ENCODE measurements at places on chromosomes 13 and 19. TPM values are rescaled to one million over a fixed set of nuclear protein-coding genes. Genes with fewer than 3 reads are reported as not detected.
A peak's percentile ranks its signal among the peaks of the same experiment; 100 is the strongest.

DNA sequence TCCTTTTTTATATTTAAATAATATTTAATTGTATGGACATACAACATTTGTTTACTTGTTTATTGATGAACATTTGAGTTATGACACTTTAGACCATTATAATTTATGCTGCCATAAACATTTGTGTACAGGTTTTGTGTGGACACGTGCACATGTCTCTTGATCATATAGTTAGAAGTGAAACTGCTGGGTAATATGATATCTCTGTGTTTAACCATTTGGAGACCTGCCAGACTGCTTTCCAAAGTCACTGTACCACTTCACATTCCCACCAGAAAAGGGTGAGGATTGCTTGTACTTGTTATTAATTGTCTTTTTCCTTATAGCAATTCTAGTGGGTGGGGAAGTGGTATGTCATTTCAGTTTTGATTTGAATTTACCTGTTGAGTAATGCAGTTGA lies 145.6 kb upstream of the KLHL1 start:
- no peaks in the 10 kb centered on the region for H3K36me3 ChIP-seq
- no peaks in the 10 kb centered on the region for H3K27me3 ChIP-seq
- H3K4me3 ChIP-seq: no peak overlapping the region
- DNase-seq: no peak
- no peak overlapping the region for H3K27ac ChIP-seq

- H3K4me1 ChIP-seq: peaks cover 6% of the 10 kb centered on the region
- peak; percentile 32 for DNase-seq
- H3K36me3 ChIP-seq: peaks cover 21% of the 10 kb centered on the region
- peak overlapping the region; percentile 26 for H3K27ac ChIP-seq
- peak overlapping the region; percentile 99 for H3K4me3 ChIP-seq
Observed at GRCh38 chr19:36686365-36687213, 823 bp upstream of the ZNF567 start.

GRCh38 chr19:32339988-32340874 lies 5.2 kb upstream of the ZNF507 start:
- H3K27me3 ChIP-seq: no peaks in the 10 kb centered on the region
- H3K4me3 ChIP-seq: no peak overlapping the region
- peak; percentile 65 for DNase-seq
- H3K4me1 ChIP-seq: 0 out of 2 replicates have a peak, but pooled peaks cover 4% of the 10 kb centered on the region
- no peak overlapping the region for H3K27ac ChIP-seq

GRCh38 chr13:105363261-105364190 lies 1171.9 kb downstream of the EFNB2 start:
- H3K27me3 ChIP-seq: no peaks in the 10 kb centered on the region
- H3K27ac ChIP-seq: no peak overlapping the region
- no peak overlapping the region for H3K4me3 ChIP-seq

DNA sequence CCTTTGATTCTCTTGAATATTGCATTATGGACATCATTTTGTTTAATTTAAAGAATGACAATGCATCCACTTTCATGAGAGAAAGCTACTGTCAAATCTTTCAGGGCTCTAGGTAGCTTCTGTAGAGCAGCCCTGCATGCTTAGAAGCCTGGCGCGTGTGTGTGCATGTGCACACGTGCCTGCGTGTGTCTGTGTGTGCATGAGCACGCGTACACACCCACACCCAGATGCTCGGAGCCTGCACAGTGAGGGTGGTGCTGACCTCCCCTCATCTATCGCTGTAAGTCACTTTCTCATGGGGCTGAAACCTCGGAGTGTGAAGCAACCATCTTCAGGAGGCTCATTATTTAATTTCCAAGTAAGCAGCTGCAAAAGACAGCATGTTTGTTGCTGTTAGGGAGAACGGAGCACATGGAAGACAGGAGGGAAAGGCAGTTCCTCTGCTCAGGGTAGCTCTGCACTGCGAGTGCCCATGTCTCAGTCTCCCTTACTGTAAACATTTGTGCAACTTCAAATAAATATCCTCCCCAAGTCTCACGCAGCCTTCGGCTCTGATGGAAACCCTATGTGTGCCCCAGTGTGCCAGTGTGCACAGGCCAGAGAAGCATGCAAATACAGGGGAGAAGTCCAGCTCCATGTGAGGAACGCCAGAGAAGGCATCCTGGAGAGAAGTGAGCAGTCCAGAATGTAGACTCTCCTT lies 22.8 kb downstream of the TSHZ3 start:
- peaks cover 8% of the 10 kb centered on the region for H3K4me1 ChIP-seq
- peaks cover 10% of the 10 kb centered on the region for H3K36me3 ChIP-seq
- no peaks in the 10 kb centered on the region for H3K27me3 ChIP-seq
- H3K27ac ChIP-seq: no peak overlapping the region

DNA sequence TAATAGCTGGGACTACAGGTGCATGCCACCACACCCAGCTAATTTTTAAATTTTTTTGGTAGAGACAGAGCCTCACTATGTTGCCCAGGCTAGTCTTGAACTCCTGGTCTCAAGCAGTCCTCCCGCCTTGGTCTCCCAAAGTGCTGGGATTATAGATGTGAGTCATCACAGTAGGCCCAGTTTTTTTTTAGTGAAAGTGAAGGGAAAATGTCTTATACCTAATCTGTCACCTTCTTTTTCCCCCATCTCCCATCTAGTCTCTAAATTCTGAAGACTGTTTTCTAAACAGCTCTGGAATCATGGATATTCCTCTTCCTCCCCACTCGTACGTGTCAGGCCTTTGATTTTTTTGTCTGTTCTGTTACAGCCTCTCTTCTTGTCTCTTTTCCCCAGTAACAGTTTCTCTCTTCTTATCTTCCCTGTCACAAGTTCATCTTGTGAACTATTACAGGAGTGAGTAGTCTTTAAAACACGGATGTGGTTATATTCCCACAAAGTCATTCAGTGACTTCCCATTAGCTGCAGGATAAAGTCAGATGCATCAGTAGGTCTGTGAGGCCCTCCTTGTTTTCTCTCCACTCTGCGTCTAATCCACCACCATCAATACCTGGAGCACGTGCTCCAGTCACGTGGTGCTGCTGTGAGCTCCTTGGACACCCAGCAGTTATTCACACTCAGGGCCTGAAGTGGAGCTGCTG lies 2.9 kb downstream of the CDC16 start:
- peaks cover 57% of the 10 kb centered on the region for H3K36me3 ChIP-seq
- no peak overlapping the region for H3K27ac ChIP-seq
- no peak overlapping the region for H3K4me3 ChIP-seq
- no peak for DNase-seq

GRCh38 chr13:65929436-65929835 lies 1300.7 kb downstream of the PCDH9 start:
- H3K27me3 ChIP-seq: no peaks in the 10 kb centered on the region
- H3K4me1 ChIP-seq: no peaks in the 10 kb centered on the region
- no peak overlapping the region for H3K4me3 ChIP-seq
- H3K27ac ChIP-seq: no peak overlapping the region
- H3K36me3 ChIP-seq: no peaks in the 10 kb centered on the region

DNA sequence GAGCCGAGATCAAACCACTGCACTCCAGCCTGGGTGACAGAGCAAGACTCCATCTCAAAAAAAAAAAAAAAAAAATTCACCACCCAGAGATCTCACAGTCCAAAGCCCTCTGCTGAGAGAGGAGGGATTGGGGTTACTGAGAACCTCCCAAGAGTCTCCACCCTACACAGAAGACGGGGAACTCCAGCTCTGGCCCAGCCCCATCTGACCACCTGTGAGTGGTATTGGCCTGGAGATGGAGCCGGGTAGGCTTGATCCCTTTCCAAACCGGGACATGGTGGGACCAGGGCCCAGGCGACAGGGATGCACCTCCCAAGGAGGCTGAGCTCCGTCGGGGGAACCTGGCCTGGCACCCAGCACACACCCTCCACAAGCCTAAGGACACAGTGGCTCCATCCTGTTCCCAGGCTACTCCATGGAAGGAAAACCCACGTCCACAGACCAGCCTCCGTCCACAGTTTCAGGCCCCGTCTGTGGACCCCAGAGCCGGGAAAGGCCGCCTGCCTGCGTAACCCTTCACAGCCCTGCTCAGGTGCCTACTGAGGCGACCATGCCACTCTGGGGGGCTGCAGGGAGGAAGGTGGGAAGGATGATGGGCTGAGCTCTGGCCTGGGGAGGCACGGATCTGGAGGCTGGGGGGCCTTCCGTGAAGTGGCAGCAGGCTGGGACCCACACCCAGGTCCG lies 1.8 kb downstream of the TMEM259 start:
- H3K27ac ChIP-seq: peak overlapping the region; percentile 85
- H3K27me3 ChIP-seq: no peaks in the 10 kb centered on the region
- no peaks in the 10 kb centered on the region for H3K36me3 ChIP-seq
- peaks cover 33% of the 10 kb centered on the region for H3K4me1 ChIP-seq
- H3K4me3 ChIP-seq: peak overlapping the region; percentile 85

The VSTM1 gene
- total RNA-seq: not detected

GRCh38 chr13:40668335-40668734 lies 1.9 kb upstream of the FOXO1 start:
- DNase-seq: peak; percentile 57
- H3K27ac ChIP-seq: no peak overlapping the region
- no peaks in the 10 kb centered on the region for H3K4me1 ChIP-seq
- H3K36me3 ChIP-seq: no peaks in the 10 kb centered on the region

GRCh38 chr13:87234981-87235380 lies 436.2 kb upstream of the SLITRK5 start:
- no peak overlapping the region for H3K4me3 ChIP-seq
- no peaks in the 10 kb centered on the region for H3K36me3 ChIP-seq
- H3K27ac ChIP-seq: no peak overlapping the region
- peak; percentile 6 for DNase-seq

The C19orf67 gene
- not detected for total RNA-seq

- no peak for DNase-seq
- 0 out of 2 replicates have a peak, but pooled peaks cover 9% of the 10 kb centered on the region for H3K36me3 ChIP-seq
- H3K27me3 ChIP-seq: no peaks in the 10 kb centered on the region
Observed at GRCh38 chr13:45472171-45472705, 7.5 kb downstream of the COG3 start.

All from GM23248 (cell line).